ENCODE measurements at places on chromosomes 7 and 10. TPM values are rescaled to one million over a fixed set of nuclear protein-coding genes. Genes with fewer than 3 reads are reported as not detected.

POLR2J3 gene
- total RNA-seq, result 26.3 TPM

DNA sequence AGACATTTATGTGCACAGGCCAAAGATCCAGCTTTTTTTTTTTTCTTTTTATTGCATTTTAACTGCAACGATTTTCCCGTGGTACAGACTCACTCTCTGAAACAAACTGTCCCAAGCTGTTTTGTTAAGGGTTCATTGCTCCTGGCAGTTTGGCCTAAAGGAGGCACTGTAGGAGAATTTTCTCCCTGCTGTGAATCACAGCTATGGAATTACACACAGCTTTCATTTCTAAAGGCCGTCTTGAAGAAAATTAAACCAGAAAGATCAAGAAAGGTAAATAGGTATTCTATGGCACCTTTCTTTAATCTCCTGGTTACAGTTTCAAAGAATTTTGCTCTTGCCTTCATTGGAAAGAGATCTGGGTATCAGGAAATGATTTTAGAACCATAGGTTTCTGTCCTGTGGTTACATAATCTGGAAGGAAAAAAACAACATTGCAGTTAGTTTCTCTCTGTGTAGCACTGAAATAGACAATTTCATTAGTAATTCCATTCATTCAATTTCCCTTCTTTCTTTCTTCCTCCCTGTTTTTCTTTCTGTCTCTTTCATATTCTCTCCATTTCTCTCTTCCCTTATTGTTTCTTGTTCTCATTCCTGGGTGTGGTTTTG lies 51.2 kb downstream of the PDK4 start:
- DNase-seq, result no peak
- no peak overlapping the region for H3K27ac ChIP-seq
- no peaks in the 10 kb centered on the region for H3K4me1 ChIP-seq
- H3K4me3 ChIP-seq, result no peak overlapping the region
- no peaks in the 10 kb centered on the region for H3K36me3 ChIP-seq

DNA sequence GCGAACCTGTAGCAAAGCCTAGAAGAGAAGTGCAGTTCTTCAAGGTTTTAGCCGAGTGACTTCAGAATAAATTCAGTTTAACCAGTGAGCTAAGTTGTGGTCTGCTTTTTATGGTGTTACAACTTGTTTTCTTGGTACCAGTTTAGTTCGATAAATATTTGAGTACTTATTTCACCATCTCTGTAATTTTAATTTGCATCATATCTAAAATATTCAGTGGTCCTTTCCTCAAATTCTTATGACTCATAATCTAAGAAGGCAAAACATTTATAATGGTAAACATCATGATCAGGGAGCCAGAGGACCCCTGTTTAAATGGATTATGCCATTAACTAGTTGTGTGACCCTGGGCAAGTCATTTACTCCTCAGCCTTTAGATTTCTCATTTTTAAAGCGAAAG lies 4.1 kb upstream of the BMPER start:
- peaks cover 33% of the 10 kb centered on the region for H3K27me3 ChIP-seq
- no peaks in the 10 kb centered on the region for H3K36me3 ChIP-seq
- H3K27ac ChIP-seq, result no peak overlapping the region

- no peaks in the 10 kb centered on the region for H3K27me3 ChIP-seq
- H3K27ac ChIP-seq, result no peak overlapping the region
- H3K4me3 ChIP-seq, result no peak overlapping the region
- no peak for DNase-seq
Measured at GRCh38 chr7:137715121-137715520, 131.7 kb downstream of the DGKI start.

GRCh38 chr7:31084226-31084625 lies 32.1 kb downstream of the ADCYAP1R1 start:
- H3K36me3 ChIP-seq, result no peaks in the 10 kb centered on the region
- H3K4me1 ChIP-seq, result no peaks in the 10 kb centered on the region
- no peak overlapping the region for H3K27ac ChIP-seq
- no peak overlapping the region for H3K4me3 ChIP-seq

DNA sequence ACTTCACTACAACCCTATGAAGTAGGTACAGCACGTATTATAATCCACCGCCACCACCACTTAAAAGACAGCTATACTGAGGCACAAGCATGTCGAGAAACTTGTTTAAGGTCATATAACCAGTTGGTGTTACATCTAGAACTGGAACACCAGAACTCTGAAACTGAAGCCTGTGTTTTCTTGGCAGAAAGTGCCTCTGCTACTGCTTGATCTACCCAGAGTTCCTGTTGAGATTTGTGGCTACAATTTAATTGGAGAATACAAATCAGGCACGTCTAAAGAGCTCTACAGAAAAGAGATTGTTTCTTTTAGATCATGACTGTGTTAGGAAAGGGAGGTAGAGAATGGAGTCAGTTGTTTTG lies 4.3 kb upstream of the ADD3 start:
- no peak overlapping the region for H3K4me3 ChIP-seq

GRCh38 chr10:9577746-9578145 lies 1439.9 kb upstream of the CELF2 start:
- no peak for DNase-seq
- no peaks in the 10 kb centered on the region for H3K36me3 ChIP-seq
- no peak overlapping the region for H3K4me3 ChIP-seq
- no peak overlapping the region for H3K27ac ChIP-seq
- no peaks in the 10 kb centered on the region for H3K27me3 ChIP-seq
- no peaks in the 10 kb centered on the region for H3K4me1 ChIP-seq

Measured in thymus (tissue), 14 donors.